Activated CD4-positive, alpha-beta T cell treated with anti-CD3 and anti-CD28 coated beads for 4 hours (primary cell): ENCODE measurements at places on chromosomes 11 and 22.

GRCh38 chr11:71364176-71364671 lies 84.0 kb downstream of the DHCR7 start:
- no peak for DNase-seq

- DNase-seq, result no peak
These were observed 12.8 kb downstream of the OR8A1 start for GRCh38 chr11:124582565-124582964.

DNA sequence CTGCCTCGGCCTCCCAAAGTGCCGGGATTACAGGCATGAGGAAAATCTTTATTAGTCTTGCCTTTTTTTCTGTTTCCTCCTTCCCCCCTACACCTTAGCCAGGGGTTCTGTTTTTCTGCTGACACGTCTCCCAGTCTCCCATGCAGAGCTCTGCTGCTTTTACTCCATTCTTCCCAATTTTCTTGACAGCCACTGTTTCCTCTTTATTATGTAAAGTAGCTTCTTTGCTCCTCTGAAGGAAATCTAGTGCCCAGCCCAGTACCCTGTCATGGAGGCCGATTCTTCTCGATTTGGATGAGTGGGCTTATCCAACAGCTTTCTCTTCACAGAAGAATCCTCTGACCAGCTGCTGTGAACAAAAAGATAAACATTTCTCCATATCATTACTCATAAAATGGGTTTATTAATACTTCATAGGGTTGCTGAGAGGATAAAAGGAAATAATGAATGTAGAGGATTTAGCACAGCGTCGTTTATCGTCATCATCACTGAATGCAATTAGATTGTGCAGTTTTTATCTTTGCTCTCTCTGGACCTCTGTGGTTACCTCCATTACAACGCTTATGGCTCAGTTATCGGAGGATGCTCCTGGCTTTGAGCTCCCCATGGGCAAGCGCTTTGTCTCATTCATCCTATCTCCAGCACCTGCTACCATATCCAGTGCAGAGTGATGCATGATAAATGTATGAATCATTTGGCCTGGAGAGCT lies 375.6 kb upstream of the C11orf87 start:
- DNase-seq, result no peak

GRCh38 chr11:118267486-118267885 lies 3.4 kb upstream of the MPZL2 start:
- no peak for DNase-seq

GRCh38 chr11:1482581-1483444 lies 3.8 kb downstream of the MOB2 start:
- DNase-seq, result no peak

GRCh38 chr22:49966774-49967705 lies 6.5 kb downstream of the PIM3 start:
- peak; percentile 43 for DNase-seq
